Activated T-helper 1 cell treated with Interleukin-2 at 50 U/mL for 16 hours (primary cell): ENCODE measurements at places on chromosomes 3 and 15.

DNA sequence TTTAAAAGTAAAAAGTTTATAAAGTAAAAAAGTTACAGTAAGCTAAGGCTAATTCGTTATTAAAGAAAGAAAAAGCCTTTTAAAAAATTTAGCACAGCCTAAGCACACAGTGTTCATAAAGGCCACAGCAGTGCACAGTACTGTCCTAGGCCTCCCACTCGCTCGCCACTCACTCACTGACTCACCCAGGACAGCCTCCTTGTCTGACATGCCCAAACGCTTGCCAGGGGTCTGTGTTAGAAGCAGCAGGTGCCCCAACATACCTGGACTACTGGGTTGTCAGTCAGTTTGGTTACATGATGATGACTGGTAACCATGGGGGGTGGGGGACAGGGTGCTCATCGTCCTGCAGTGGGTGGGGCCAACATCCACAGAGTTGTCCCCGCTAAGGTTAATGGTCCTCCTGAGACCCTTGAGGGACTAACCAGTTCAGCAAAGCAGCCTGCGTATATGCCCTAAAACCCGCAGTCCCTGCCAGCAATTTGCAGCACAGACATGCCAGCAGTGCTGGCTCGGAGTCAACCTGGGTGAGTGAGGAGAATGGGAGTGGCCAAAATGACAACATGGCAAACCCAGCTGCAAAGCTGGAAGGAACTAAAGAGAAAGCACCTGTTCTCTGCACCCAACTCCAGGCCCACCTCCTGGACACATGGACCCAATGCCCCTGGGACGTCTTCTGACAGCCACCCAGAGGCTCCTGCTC is 49.2 kb downstream of the CYFIP1 start:
- DNase-seq, result no peak

DNA sequence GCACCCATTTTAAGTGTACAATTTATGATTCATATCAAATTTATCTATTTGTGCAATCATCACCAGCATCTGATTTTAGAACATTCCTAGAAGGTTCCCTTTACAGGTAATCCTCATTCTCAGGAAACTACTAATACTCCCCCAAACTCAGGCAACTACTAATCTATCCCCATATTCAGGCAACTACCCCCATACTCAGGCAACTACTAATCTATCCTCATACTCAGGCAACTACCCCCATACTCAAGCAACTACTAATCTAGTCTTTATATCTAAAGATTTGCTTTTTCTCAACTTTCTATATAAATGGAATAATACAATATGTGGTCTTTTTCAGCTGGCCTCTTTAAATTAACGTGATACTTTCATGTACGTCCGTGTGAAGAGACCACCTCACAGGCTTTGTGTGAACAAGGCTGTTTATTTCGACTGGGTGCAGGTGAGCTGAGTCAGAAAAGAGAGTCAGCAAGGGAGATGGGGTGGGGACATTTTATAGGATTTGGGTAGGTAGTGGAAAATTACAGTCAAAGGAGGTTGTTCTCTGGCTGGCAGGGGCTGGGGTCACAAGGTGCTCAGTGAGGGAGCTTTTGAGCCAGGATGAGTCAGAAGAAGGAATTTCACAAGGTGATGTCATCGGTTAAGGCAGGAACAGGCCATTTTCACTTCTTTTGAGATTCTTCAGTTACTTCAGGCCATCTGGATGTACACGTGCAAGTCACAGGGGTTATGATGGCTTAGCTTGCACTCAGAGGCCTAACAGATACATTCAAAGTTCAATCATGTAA is 1444.5 kb upstream of the CADM2 start:
- no peak for DNase-seq

- DNase-seq, result no peak
Observed at GRCh38 chr3:48681541-48681880, 4.2 kb downstream of the NCKIPSD start.

- DNase-seq, result no peak
Observed at GRCh38 chr3:46893146-46893748, 15.7 kb downstream of the PTH1R start.

GRCh38 chr3:126113733-126114442 is 30.0 kb upstream of the SLC41A3 start:
- DNase-seq, result no peak

DNA sequence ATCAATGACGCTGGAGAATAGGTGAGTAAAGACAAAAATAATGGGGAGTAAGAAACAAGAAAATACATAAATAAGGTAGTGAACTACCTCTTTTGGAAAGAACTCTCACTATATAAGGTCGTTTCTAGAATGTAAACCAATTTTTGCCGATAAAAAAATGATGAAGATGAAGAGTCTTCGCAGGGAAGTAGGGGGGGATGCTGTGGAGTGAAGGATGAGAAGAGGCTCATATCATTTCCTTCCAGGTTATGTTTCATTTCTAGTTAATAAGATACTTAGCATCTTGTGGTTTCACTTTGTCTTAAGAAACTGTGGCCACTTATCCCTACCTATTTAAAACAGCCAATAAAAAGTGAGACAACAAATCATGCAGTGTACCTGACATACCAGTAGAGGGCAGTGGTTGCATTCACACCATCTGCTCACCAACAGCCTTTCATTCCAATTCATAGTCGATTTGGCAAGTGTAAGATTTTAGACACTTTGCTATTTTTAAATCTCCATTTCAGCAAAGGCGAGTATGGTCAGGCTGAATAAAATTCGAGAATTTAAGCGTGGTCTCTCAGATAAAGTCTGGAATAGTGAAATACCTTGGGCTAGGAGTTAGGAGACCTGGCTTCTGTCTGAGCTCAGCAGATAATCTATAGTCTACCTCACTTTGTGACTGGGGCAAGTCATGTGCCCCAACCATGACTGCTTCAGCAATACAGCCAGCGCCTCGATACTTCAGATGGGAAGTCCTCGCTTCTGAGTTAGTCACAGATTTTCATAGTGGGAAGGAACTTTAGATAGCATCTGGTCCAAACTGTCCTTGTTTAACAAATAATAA is 28.9 kb upstream of the ICE2 start:
- peak; percentile 12 for DNase-seq

GRCh38 chr3:74129056-74129455 is 485.4 kb downstream of the CNTN3 start:
- DNase-seq, result no peak

- DNase-seq, result no peak
Observed at GRCh38 chr15:69482686-69483256, 30.2 kb downstream of the RPLP1 start.

DNA sequence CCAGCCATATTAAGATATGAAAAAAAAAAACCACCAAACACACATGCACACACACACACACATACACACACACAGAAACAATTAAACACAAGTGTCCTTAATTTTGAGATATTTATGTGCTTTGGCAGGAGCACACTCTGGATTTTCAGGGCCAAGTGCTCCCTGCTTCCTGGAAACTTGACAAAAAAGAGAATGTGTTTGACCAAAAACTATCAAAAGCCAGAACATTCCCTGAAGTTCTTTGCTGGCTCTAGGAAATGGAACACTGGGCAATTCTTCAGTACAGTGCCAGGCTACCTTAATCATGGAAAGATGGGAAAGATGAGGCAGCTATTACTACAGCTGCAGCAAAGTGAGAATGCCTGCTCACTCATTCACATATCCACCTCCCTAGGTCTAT is 44.6 kb downstream of the P3H2 start:
- DNase-seq, result no peak

DNA sequence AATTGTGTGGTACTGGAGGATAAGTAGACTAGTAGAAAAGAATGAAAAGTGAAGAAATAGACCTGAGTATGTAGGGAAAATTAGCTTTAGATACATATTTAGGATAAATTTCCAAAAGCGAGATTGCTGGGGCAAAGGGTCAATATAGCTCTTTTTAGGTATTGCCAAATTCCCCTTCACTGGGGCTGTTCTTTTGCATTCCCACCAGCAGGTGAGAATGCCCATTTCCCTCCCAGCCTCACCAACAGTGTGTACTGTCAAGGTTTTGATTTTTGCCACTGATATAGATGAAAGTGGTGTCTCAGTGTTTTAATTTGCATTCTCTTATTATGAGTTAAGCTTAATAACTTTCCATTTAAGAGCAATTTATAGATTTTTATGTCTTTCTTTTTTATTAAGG is 35.7 kb upstream of the BHLHE40 start:
- DNase-seq, result no peak

GRCh38 chr15:77702211-77702957 is 69.7 kb upstream of the LINGO1 start:
- DNase-seq, result no peak

GRCh38 chr15:48785195-48785594 is 25.7 kb downstream of the CEP152 start:
- no peak for DNase-seq

DNA sequence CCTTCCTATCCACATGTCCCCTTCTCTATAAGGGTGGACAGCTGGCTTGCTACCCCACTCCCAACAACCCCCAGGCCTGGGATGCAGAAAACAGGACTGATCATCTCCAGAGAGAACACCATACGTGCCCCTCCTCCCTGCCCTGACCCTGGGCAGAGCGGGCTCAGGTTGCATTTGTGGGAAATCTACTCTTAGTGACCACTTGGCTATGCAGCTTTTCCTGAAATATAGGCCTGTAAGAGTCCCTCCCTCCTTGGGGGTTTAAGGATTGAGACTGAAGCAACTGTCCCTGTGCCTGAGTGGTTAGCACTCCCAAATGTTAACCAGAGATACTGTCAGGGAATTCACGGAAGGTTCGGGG is 11.7 kb downstream of the SH2D7 start:
- no peak for DNase-seq

DNA sequence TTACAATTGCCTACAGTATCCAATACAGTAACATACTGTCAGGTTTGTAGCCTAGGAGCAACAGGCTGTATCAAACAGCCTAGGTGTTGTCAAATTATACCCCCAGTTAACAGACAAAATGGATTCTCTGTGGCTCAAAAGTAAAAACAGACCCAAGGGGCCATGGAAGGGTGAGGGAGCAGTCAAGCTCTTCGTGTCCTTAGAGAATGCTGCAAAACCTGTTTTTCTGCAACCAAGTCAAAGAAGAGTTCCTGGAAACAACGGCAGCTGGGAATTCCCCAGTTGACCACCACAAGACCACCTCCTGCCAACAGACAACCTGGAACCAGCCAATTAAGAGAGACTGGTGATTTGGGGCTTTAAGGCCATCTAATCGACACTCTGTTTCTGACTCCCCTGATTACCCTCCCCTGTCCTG is 11.1 kb upstream of the THUMPD3 start:
- no peak for DNase-seq

GRCh38 chr15:85414495-85414894 is 34.1 kb downstream of the AKAP13 start:
- no peak for DNase-seq

DNA sequence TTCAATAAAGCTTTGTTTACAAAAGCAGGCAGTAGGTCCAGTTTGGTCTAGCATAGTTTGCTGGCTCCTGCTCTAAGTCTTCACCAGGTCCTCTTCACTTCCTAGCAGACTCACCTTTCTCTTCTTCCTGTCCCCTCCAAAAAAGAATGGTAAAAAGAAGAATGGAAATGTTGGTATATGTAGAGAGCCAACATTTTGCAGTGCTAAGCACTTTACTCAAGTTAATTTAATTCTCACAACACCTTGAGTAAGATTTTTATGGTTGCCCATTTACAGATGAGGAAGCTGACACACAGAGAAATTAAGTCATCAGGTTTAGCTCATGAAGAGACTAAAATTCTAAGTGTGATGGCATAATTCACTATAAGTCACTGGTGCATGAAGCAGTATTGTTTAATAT is 230.1 kb upstream of the PRICKLE2 start:
- no peak for DNase-seq

DNA sequence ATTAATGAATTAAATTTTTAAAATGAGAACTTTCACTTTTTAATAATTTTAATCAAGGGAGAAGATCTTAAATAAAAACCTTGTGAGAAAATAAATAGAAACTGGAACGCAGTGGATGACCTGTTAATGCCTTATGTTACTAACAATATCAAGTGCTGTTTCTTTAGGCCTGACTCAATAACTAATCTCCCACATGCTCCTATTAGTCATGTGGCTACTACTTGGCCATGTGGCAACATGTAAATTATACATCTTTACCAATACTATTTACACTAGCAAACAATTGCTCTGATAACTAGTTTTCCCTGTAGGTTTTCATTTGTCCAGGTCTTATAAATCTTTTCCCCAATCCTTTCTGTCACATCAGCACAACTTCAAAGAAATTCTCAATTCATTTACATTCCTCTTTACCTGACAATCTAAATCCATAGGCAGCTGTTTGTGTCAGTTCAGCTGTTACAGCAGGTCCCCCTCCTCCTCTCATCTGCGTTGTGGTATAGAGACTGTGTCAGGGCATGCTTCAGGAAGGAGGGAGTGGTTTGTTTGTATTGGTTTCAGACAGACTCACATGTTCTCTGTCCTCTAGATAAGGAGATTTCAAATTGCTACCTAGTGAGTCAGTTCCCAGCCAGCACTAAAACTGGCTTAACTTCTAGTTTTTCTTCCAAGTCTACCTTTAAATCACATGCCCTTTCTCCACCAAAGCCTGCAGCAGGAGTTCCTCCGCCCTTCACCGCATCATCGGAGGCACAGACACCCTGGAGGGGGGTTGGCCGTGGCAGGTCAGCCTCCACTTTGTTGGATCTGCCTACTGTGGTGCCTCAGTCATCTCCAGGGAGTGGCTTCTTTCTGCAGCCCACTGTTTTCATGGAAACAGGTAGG is 11.3 kb upstream of the C3orf52 start:
- DNase-seq, result no peak

- peak; percentile 64 for DNase-seq
Observed at GRCh38 chr15:65856821-65857455, 12.4 kb upstream of the RAB11A start.

GRCh38 chr3:160554980-160555379 is 10.4 kb downstream of the KPNA4 start:
- no peak for DNase-seq

GRCh38 chr15:46213551-46213950 is 578.7 kb downstream of the SQOR start:
- DNase-seq, result no peak

- DNase-seq, result no peak
Observed at GRCh38 chr3:162193148-162194095, 696.8 kb downstream of the OTOL1 start.

DNA sequence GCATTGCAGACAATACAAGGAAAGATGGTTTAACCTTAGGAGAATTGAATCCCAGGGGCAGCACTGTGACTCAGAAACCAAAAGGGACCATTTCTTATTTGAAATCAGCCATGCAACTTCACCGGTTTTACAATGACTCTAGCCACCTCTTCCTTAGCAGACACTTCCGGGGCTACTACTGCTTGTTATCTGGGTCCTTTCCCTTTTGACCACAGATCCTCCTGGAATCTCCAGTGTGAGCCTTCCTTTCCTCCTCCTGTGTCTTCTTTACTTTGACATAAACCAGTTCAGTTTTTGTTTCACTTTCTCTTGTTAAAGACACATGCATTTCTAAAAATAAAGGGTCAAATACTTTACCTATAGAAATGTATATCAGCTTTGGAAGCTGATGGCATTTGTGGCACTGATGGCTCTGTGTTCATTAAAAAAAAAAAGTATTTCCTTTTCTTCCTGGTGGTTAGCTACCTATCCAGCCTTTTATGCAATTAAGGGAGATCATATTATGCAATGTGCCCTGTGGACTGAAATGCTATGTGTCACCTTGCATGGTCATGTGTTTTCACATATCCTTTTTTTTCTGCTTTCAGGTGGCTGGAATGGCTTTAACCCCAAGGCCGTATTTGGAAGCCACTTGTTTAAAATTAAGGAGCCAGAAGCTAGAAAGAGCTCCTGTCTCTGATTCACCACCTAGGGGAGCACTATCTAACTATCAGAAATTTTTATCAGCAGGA is 296.2 kb downstream of the CHL1 start:
- DNase-seq, result no peak

- no peak for DNase-seq
Observed at GRCh38 chr3:94106268-94106667, 43.4 kb downstream of the NSUN3 start.
